ENCODE measurements at places on chromosomes 6 and 20. TPM values are rescaled to one million over a fixed set of nuclear protein-coding genes. Genes with fewer than 3 reads are reported as not detected.

The HLA-DMA gene
- total RNA-seq, result 42.9 TPM

GRCh38 chr6:21070620-21071019, 522.9 kb upstream of the SOX4 start:
- DNase-seq, result no peak

DNA sequence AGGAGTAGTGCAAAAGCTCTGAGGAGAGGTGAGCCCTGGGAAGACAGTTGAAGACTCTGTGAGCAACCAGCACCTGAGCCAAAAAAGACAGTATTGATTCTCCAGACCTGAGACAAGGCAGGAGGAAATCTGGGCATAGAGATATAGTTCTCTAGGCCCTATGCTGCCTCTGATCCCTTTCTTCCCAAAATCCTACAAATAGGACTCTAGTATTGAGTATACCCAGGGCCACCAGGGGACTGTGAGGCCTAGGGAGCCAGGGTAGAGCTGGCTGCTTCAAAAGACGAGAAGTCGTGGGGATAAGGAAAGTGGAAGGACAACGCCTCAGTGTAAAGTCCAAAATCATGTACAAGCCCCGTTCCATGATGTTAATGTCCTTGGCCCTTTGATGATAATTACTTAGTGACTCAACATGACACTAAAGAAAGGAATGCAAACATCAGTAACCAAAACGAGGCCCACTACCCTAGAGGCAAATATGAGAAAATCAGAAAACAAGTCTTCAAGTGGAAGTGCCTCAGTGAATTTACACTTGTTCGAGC, 197.3 kb upstream of the PROKR2 start:
- DNase-seq, result no peak

- no peak for DNase-seq
These were observed 174.5 kb downstream of the COL21A1 start for GRCh38 chr6:56072856-56073255.

GRCh38 chr20:61800359-61801064, 265.2 kb downstream of the TAF4 start:
- no peak for DNase-seq
